Liver (tissue), 10 donors: ENCODE measurements at places on chromosomes 11 and 22. TPM values are rescaled to one million over a fixed set of nuclear protein-coding genes. Genes with fewer than 3 reads are reported as not detected.

GRCh38 chr11:119373921-119374631, 7.4 kb downstream of the USP2 start:
- H3K4me3 ChIP-seq = no peak overlapping the region
- H3K4me1 ChIP-seq = peaks cover 60% of the 10 kb centered on the region
- H3K36me3 ChIP-seq = no peaks in the 10 kb centered on the region
- peak; percentile 80 for DNase-seq

NCAM1 gene
- 0.79 TPM for total RNA-seq

- H3K4me1 ChIP-seq = no peaks in the 10 kb centered on the region
- H3K27ac ChIP-seq = no peak overlapping the region
- H3K27me3 ChIP-seq = no peaks in the 10 kb centered on the region
- H3K4me3 ChIP-seq = no peak overlapping the region
- no peaks in the 10 kb centered on the region for H3K36me3 ChIP-seq
These were observed 5.9 kb upstream of the RAC2 start for GRCh38 chr22:37249986-37250385.

- DNase-seq = no peak
- H3K4me3 ChIP-seq = no peak overlapping the region
- H3K36me3 ChIP-seq = no peaks in the 10 kb centered on the region
- H3K27me3 ChIP-seq = no peaks in the 10 kb centered on the region
- no peaks in the 10 kb centered on the region for H3K4me1 ChIP-seq
These were observed 82.5 kb downstream of the ZNF280B start for GRCh38 chr22:22425783-22426624.

DNA sequence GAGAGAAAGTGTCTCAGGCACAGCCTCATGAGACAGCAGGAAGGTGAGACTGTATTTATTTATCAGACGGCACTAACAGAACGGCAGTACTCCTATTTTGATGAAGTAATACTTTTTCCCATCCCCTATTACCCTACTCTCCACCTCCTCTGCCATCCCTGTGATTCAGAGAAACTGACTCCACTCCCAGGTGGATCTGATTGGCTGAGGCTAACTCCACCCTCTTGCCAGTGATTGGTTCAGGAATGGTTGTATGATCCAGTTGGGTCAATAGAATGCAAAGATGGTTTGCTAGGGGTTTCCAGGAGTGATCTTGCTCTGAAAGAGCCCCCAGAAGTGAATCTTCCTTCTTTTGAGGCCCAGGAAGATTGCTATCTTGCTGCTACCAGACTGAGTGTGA, 65.9 kb upstream of the RCN1 start:
- no peak for DNase-seq
- H3K4me1 ChIP-seq = no peaks in the 10 kb centered on the region
- H3K4me3 ChIP-seq = no peak overlapping the region
- H3K27ac ChIP-seq = no peak overlapping the region
- H3K27me3 ChIP-seq = peaks cover 2% of the 10 kb centered on the region

- peaks cover 3% of the 10 kb centered on the region for H3K36me3 ChIP-seq
- no peak for DNase-seq
- H3K4me3 ChIP-seq = peak within 1 kb of the TSS; percentile 17
- no peaks in the 10 kb centered on the region for H3K4me1 ChIP-seq
These were observed at the start of gene PTPRCAP for GRCh38 chr11:67437082-67437808. Gene PTPRCAP, minus strand, starts transcription at chr11:67437682. Its CDS starts 63 bp downstream, at chr11:67437619.

PGA5 gene
- not detected for total RNA-seq

- H3K4me1 ChIP-seq = no peaks in the 10 kb centered on the region
- no peaks in the 10 kb centered on the region for H3K27me3 ChIP-seq
- no peaks in the 10 kb centered on the region for H3K36me3 ChIP-seq
- H3K4me3 ChIP-seq = no peak overlapping the region
These were observed 2.0 kb upstream of the LMO2 start for GRCh38 chr11:33893711-33894397.

DNA sequence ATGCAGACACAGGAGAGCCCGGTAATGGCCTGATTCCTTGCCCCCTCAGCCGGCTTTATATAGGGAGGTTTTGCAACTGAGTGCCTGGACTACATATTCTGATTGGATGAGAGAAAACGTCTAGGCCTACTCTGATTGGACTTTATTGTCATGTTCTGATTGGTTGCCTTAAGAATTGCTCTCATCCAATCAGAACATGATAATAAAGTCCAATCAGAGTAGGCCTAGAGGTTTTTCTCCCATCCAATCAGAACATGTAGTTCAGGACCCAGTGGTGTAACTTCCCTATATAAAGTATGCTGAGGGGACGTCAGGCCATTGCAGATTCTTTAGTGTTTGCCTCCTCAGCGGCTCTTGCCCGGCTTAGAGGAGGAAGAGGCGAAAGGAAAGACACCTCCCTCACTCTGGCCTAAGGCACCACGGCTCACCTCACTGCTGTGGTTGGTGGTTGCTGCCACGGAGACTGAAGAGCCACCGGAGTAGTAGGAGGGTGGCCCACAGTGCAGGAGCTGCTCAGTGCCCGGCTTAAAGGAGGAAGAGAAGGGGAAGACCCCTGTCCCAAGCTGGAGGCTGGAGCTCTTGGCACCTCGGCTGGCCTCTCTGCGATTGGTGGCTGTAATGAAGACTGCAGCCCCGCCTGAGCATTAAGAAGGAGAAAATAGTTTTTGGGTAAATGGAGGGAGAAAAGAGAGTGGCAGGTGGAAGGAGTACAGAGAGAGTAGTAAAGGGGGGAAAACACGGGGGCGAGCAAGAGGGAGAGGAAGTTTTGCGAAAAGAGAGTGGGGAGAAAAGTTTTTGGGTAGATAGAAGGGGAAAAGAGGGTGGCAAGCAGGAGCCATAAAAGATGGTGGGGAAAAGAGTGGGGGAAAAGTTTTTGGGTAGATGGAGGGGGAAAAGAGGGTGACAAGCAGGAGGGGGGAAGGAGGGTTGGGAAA, 116.7 kb upstream of the SERPIND1 start:
- no peak overlapping the region for H3K4me3 ChIP-seq
- H3K36me3 ChIP-seq = no peaks in the 10 kb centered on the region
- DNase-seq = peak; percentile 16

DNA sequence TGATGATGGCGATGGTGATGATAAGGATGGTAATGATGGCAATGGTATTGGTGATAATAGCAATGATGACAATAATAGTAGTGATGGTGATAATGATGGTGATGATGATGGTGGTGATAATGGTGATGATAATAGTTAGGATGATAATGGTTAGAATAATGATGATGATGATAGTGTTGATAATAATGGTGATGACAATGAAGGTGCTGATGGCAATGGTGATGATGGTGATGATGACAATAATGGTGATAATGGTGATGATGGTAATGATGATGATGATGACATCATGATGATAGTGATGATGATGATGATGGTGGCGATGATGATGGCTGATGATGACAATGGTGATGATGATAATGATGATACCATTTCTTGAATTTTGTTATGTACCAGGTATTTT, 309.9 kb downstream of the MIAT start:
- no peaks in the 10 kb centered on the region for H3K36me3 ChIP-seq
- no peak overlapping the region for H3K4me3 ChIP-seq
- DNase-seq = no peak
- no peaks in the 10 kb centered on the region for H3K4me1 ChIP-seq
- H3K27ac ChIP-seq = no peak overlapping the region

DNA sequence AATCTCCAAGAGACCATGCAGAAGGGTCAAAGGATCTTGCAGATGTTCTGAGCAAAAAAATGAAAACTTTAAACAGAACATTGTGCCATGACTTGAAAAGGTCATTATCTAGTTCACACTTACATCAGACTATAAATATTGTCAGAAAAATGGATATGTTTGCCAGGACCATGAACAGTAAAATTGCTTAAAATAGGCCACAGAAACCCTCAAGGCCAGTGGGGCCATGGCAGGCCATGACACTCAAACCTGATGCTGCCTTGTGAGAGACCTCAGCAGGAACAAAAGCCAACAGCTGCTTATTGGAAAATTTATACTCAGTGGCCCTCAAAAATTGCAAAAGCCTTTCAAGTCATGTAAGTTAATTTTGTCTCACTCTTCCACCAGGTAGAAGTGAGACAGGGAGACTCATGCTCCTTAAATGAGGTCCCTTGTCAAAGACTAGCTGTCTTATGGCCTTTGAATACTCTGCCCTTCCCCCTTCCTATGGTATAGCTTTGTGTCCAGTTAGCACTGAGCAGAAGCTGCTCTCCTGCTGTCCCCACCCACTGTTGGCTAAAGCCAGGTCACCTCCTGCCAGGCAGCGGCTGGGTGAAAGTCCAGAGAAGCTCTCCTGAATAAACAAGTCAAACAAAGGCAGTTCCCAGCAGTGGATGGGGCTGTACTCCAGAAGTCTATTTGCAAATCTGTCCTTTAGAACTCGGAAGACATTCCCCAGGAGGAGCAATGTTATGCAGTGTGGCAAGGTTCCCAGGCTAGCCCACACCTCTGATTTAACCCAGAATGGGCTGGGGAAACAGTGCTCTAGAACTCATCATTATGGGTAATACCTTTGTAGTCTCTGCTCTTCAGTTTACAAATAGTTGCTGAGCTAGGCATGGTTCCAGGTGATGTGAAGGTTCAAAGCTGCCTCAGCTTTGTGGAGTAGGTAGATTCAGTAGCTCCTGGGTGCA, 21.4 kb downstream of the ADM start:
- peaks cover 19% of the 10 kb centered on the region for H3K4me1 ChIP-seq
- H3K27ac ChIP-seq = peak overlapping the region; percentile 84
- no peak overlapping the region for H3K4me3 ChIP-seq
- H3K27me3 ChIP-seq = no peaks in the 10 kb centered on the region

- no peaks in the 10 kb centered on the region for H3K27me3 ChIP-seq
- no peaks in the 10 kb centered on the region for H3K4me1 ChIP-seq
- H3K4me3 ChIP-seq = no peak overlapping the region
- no peak for DNase-seq
These were observed 511.2 kb upstream of the LRRC4C start for GRCh38 chr11:41970681-41971080.
